ENCODE measurements at places on chromosomes 4 and X.

- H3K36me3 ChIP-seq = no peaks in the 10 kb centered on the region
- no peaks in the 10 kb centered on the region for H3K27me3 ChIP-seq
- no peak for DNase-seq
- H3K4me3 ChIP-seq = no peak overlapping the region
Observed at GRCh38 chrX:127574829-127575228, 477.4 kb downstream of the ACTRT1 start.

- H3K27ac ChIP-seq = no peak within 1 kb of the TSS
- H3K36me3 ChIP-seq = no peaks in the 10 kb centered on the region
- H3K4me1 ChIP-seq = peaks cover 5% of the 10 kb centered on the region
Observed at GRCh38 chr4:41748571-41749475, at the start of gene PHOX2B. Gene PHOX2B (minus strand): TSS chr4:41748725. CDS start chr4:41748610, 115 bp downstream.

DNA sequence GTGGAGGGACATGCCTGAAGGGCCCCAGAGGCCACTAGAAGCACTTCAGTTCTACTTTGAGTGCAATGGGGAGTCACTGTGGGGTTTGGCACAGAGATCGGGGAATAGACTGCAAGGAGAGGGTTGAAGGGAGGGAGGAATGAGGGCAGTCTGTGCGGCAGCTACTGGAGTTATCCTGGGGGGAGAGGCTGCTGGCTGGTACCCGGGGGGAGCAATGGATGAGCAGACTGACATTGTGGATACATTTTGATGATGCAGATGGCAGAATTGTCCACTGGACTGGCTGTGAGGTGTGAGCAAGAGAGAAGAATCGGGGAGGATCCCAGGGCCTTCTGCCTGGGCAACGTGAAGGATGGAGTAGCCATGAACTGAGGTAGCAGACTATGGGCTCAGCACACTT is 2.8 kb upstream of the MAMLD1 start:
- peaks cover 13% of the 10 kb centered on the region for H3K4me1 ChIP-seq
- no peak overlapping the region for H3K27ac ChIP-seq
- H3K4me3 ChIP-seq = peak overlapping the region; percentile 28
- no peak for DNase-seq

- H3K4me3 ChIP-seq = no peak overlapping the region
- no peak overlapping the region for H3K27ac ChIP-seq
- no peaks in the 10 kb centered on the region for H3K36me3 ChIP-seq
- no peaks in the 10 kb centered on the region for H3K27me3 ChIP-seq
- no peak for DNase-seq
Observed at GRCh38 chr4:8351931-8352367, 82.4 kb downstream of the HTRA3 start.

DNA sequence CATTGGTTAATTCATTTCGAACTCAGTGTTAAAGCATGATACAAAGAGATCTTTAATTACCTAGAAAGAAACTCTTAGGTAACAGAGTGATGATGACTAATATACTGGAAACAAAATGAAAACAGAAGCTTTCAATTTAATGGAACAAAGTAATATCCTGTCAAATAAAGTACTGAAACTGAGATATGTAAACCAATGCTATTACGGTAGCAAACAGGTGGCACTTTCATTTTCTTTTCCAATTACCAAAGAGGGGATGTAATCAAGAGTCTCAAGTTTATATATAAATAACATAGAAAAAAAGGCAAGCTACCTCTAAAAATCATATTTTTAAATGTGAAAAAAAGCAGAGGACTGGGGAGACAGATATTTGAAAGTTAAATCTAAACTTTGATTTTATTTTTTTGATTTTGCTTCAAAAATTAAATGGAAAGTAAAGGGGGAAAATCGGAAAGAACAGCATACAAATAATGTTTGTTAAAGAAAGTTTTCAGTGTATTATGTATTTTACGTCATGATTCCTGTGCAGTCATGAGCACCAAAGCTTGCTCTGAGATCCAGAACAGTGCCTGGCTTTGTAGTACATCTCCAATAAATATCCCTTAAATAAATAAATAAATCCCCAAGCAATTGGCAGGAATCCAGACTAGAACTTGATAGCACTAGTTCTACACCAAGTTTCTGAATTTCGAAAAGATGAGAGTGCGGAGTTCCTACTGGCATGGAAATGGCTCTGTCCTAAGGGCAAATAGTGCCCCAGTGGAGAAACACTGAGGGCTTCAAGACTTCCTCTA is 25.0 kb upstream of the RAPGEF2 start:
- no peaks in the 10 kb centered on the region for H3K36me3 ChIP-seq
- peaks cover 3% of the 10 kb centered on the region for H3K4me1 ChIP-seq
- DNase-seq = no peak
- peak overlapping the region; percentile 18 for H3K4me3 ChIP-seq

- no peak for DNase-seq
- peaks cover 3% of the 10 kb centered on the region for H3K36me3 ChIP-seq
- H3K4me1 ChIP-seq = peaks cover 3% of the 10 kb centered on the region
- H3K27me3 ChIP-seq = peaks cover 19% of the 10 kb centered on the region
Observed at GRCh38 chr4:133156096-133156495, 7.0 kb downstream of the PCDH10 start.

- H3K27ac ChIP-seq = no peak overlapping the region
- H3K4me1 ChIP-seq = no peaks in the 10 kb centered on the region
- peaks cover 8% of the 10 kb centered on the region for H3K27me3 ChIP-seq
Observed at GRCh38 chrX:19177721-19178120, 55.5 kb upstream of the ADGRG2 start.

DNA sequence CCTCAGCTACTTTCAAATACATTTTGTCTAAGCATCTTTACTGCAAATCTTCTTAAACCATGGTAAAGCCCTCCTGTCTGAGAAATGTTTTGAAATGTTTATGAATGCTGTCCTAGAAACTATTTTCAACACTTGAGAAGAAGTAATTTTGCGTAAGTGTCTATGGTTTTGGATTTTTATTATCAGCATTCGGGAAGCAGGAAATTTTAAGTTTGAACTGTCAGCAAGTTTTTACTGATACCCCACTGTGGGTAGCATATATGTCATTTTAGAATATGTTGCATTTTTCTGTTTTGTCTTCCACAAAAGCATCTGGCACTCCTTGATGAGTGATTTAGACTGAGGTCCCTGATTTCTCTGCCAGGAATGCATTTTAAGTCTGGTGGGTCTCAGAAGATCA is 302.4 kb upstream of the GIMD1 start:
- no peak overlapping the region for H3K4me3 ChIP-seq
- no peaks in the 10 kb centered on the region for H3K4me1 ChIP-seq
- H3K36me3 ChIP-seq = no peaks in the 10 kb centered on the region
- no peaks in the 10 kb centered on the region for H3K27me3 ChIP-seq
- DNase-seq = no peak

GRCh38 chr4:26076896-26077295 is 162.9 kb downstream of the SMIM20 start:
- H3K27me3 ChIP-seq = peaks cover 6% of the 10 kb centered on the region
- DNase-seq = no peak
- no peak overlapping the region for H3K4me3 ChIP-seq
- no peak overlapping the region for H3K27ac ChIP-seq

DNA sequence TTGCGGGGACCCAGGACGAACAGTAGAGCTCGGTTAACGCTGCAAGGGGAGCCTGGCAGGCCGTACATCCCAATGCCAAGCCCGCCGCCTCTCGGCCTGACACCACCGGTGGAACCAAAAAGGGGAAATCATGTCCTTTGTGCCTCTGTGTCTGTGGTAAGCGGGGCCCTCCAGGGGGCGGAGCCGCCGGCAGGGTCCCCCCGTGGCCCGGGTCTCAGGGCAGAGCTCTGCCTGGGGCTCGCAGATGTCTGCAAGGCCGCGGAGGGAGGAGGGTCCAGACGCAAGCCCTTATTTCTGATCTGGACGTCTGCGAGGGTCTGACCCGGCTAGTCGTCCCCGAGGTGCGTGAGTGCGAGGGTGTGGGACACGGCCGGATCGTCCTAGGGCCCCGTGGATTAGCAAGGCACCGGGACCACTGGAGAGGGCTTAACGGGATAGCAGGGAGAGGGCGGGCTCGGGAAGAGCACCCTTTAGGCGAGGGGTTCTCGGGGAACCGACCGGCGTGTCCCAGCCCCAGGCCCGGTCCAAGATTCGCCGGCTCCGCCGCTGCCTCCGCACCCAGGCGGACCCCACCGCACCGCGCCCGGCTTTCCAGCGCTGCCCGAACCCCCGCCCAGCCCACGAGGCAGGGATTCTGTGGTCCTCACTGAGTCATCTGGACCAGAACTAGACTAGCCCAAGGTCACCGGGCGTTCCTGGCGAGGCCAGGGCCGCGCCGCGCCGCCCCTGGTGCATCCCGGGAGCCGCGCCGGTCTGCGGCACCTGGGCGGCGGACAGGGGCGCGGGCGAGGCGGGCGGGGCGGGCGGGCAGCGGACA is 863 bp upstream of the FAM193A start:
- peaks cover 2% of the 10 kb centered on the region for H3K27me3 ChIP-seq
- H3K27ac ChIP-seq = peak overlapping the region; percentile 95
- no peaks in the 10 kb centered on the region for H3K36me3 ChIP-seq
- peak overlapping the region; percentile 88 for H3K4me3 ChIP-seq
- peaks cover 31% of the 10 kb centered on the region for H3K4me1 ChIP-seq
- DNase-seq = peak; percentile 48

DNA sequence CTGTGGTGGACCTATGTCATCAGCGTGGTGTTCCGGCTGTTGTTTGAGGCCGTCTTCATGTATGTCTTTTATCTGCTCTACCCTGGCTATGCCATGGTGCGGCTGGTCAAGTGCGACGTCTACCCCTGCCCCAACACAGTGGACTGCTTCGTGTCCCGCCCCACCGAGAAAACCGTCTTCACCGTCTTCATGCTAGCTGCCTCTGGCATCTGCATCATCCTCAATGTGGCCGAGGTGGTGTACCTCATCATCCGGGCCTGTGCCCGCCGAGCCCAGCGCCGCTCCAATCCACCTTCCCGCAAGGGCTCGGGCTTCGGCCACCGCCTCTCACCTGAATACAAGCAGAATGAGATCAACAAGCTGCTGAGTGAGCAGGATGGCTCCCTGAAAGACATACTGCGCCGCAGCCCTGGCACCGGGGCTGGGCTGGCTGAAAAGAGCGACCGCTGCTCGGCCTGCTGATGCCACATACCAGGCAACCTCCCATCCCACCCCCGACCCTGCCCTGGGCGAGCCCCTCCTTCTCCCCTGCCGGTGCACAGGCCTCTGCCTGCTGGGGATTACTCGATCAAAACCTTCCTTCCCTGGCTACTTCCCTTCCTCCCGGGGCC is 1.2 kb downstream of the GJB1 start:
- no peaks in the 10 kb centered on the region for H3K27me3 ChIP-seq
- H3K4me1 ChIP-seq = no peaks in the 10 kb centered on the region
- no peak overlapping the region for H3K4me3 ChIP-seq
- H3K36me3 ChIP-seq = no peaks in the 10 kb centered on the region
- no peak for DNase-seq
- no peak overlapping the region for H3K27ac ChIP-seq

DNA sequence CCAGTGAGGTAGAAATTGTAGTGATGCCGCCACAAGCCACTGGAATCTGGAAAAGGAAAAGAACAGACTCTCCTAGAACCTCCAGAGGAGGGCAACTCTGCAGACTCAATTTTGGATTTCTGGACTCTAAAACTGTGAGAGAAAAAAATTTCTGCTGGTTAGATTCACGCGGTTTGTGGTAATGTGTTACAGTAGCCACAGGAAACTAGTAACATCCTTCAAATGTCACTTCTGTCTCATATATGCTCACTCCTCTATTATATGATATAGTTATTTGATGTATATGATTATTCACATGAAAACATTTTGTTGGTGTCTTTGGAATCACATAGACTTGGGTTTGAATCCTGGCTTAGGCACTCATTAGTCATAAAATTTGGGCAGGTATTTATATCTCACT is 18.8 kb downstream of the LDOC1 start:
- no peaks in the 10 kb centered on the region for H3K4me1 ChIP-seq
- peaks cover 4% of the 10 kb centered on the region for H3K36me3 ChIP-seq
- H3K27ac ChIP-seq = no peak overlapping the region
- H3K4me3 ChIP-seq = no peak overlapping the region
- no peak for DNase-seq

DNA sequence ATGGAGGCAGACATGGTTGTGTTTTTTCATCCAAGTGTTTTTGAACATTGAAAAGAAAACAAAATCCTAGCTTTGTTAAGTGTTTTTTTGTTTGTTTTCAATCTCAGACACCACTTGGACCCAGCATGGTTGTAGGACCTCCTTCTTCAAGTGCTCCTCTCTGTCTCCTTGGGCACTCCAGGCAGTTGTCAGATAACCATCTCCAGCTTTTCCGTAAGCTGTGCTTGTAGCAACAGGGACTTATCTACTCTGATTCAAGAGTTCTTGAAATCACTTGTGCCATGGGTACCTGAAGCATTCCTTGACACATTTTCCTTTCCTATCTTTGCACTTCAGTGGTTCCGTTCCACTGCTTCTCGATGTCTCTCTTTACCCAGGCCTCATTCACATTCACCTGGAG is 334.9 kb upstream of the DDX53 start:
- H3K36me3 ChIP-seq = peaks cover 4% of the 10 kb centered on the region
- peaks cover 1% of the 10 kb centered on the region for H3K4me1 ChIP-seq
- H3K27ac ChIP-seq = no peak overlapping the region

GRCh38 chr4:173753408-173753807 is 223.4 kb upstream of the HAND2 start:
- no peak overlapping the region for H3K27ac ChIP-seq
- H3K4me3 ChIP-seq = no peak overlapping the region
- H3K4me1 ChIP-seq = no peaks in the 10 kb centered on the region

DNA sequence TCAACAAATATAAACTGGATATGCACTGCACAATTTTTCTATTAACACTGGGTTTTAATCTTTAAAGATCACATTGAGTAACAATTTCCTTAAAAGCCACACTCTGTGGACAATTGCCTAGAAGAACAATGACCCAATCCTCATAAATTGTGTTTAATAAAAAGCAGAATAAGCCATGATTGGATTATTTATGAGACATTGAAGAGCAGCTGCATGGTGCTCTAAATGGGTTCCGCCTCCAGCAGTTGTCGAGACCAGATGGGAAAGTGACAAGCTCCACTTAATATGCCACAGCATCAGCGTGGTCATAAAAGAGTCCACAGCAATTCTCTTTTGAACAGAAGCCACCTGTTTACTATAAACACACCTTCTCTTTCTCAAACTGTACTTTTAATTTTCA is 635.2 kb upstream of the FRG1 start:
- H3K27me3 ChIP-seq = no peaks in the 10 kb centered on the region
- no peak overlapping the region for H3K4me3 ChIP-seq
- no peaks in the 10 kb centered on the region for H3K4me1 ChIP-seq
- no peak overlapping the region for H3K27ac ChIP-seq

GRCh38 chr4:39528061-39528465 is 824 bp upstream of the UGDH start:
- peak; percentile 17 for DNase-seq
- peaks cover 27% of the 10 kb centered on the region for H3K36me3 ChIP-seq
- peaks cover 11% of the 10 kb centered on the region for H3K4me1 ChIP-seq
- peak overlapping the region; percentile 97 for H3K4me3 ChIP-seq

GRCh38 chr4:16136827-16137226 is 53.0 kb upstream of the PROM1 start:
- peaks cover 17% of the 10 kb centered on the region for H3K27me3 ChIP-seq
- no peak overlapping the region for H3K4me3 ChIP-seq
- no peak for DNase-seq

DNA sequence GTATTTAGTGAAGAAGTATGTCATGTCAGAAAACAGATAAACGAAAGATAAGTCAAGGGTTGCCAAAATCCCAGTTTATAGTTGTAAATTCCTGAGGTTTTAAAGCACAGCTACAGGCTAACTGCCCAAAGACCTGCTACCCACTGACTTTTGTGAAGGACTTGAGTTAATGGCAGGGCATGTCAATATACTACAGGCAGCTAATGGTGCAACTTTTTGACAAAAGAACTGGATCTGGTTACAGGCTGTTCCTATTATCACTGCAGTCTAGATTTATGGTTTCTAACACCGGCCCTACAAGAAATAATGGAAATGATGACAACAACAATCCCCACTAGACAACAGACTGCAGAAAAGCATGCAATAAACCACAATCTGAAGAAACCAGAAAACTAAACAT is 6.4 kb downstream of the SCML2 start:
- H3K27ac ChIP-seq = no peak overlapping the region
- no peaks in the 10 kb centered on the region for H3K36me3 ChIP-seq
- no peak overlapping the region for H3K4me3 ChIP-seq
- no peak for DNase-seq
